ENCODE measurements at places on chromosomes 5 and 9.

GRCh38 chr9:103755986-103756385 is 338.1 kb upstream of the SMC2 start:
- H3K27ac ChIP-seq = no peak overlapping the region
- H3K27me3 ChIP-seq = no peaks in the 10 kb centered on the region
- no peaks in the 10 kb centered on the region for H3K4me1 ChIP-seq
- no peak overlapping the region for H3K4me3 ChIP-seq
- no peaks in the 10 kb centered on the region for H3K36me3 ChIP-seq

GRCh38 chr5:105898183-105898582 is 1772.6 kb downstream of the EFNA5 start:
- H3K4me3 ChIP-seq = no peak overlapping the region
- no peak overlapping the region for H3K27ac ChIP-seq
- no peaks in the 10 kb centered on the region for H3K27me3 ChIP-seq
- no peak for DNase-seq

GRCh38 chr5:98519571-98519970 is 253.9 kb upstream of the RGMB start:
- no peaks in the 10 kb centered on the region for H3K27me3 ChIP-seq
- H3K27ac ChIP-seq = no peak overlapping the region
- H3K36me3 ChIP-seq = no peaks in the 10 kb centered on the region
- no peak for DNase-seq
- H3K4me1 ChIP-seq = no peaks in the 10 kb centered on the region

DNA sequence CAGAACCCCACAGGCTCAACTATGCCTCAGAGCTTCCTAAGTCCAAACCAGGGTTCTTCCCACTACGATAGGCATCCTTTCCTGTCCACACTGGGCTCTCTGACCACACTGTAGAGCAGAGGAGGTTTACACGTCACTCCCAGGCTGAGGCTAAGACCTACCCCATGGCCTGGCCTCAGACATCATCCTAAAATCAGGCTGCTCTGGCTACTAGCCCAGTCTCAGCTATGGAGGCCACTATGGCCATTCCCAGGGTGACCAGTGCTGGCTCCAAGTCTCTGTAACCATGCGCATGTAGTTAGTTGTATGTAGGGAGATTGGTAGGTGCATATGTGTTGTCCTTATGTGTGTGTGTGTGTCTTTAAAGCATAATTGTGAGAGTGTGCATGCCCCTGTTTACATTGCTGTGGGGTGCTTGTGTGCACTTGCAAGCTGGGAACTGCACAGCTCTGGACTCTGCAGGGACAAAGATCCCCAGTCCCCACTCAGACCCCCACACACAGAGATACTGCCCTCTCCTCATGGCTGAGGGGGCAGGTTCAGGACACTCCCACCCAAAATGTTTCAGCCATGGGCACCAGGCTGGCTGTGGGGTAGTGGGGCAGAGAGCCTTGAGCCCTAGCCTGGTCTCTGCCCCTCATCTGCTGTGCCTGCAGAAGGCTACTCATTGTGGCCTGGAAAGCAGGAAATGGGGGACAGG is 12.3 kb downstream of the PDLIM4 start:
- peak; percentile 39 for DNase-seq
- H3K27ac ChIP-seq = no peak overlapping the region
- no peaks in the 10 kb centered on the region for H3K4me1 ChIP-seq
- H3K4me3 ChIP-seq = no peak overlapping the region
- H3K27me3 ChIP-seq = no peaks in the 10 kb centered on the region
- no peaks in the 10 kb centered on the region for H3K36me3 ChIP-seq

- no peaks in the 10 kb centered on the region for H3K27me3 ChIP-seq
- no peaks in the 10 kb centered on the region for H3K4me1 ChIP-seq
- DNase-seq = no peak
- no peak overlapping the region for H3K4me3 ChIP-seq
Observed at GRCh38 chr9:16106021-16106571, 553.3 kb downstream of the CCDC171 start.
